ENCODE measurements at places on chromosomes 1 and 21. TPM values are rescaled to one million over a fixed set of nuclear protein-coding genes. Genes with fewer than 3 reads are reported as not detected.

The CR1L gene
- 0.78 TPM for polyA plus RNA-seq

The FMOD gene
- polyA plus RNA-seq = 48.2 TPM

The GPA33 gene
- 1.8 TPM for polyA plus RNA-seq

DNA sequence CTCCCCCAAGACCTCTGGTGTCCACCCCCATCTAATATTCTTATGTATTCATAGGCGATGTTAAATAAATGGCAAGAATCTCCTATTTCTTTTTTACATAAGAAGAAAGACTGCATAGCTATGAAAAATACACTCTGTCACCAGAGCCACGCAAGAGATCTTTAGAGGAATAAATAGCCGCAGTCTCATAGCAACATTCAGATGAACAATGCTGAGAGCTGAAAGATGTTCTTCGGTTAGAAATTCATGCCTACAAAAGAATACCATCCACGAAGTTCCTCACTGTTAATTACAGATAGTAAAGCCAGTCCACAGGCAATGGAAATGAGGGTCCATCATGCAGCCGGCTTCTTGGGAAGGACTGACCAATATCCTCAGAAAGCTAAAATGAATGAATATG is 76.0 kb upstream of the SOD1 start:
- no peak for DNase-seq

- no peak for DNase-seq
These were observed 28.4 kb downstream of the SDC3 start for GRCh38 chr1:30879940-30880677.

DNA sequence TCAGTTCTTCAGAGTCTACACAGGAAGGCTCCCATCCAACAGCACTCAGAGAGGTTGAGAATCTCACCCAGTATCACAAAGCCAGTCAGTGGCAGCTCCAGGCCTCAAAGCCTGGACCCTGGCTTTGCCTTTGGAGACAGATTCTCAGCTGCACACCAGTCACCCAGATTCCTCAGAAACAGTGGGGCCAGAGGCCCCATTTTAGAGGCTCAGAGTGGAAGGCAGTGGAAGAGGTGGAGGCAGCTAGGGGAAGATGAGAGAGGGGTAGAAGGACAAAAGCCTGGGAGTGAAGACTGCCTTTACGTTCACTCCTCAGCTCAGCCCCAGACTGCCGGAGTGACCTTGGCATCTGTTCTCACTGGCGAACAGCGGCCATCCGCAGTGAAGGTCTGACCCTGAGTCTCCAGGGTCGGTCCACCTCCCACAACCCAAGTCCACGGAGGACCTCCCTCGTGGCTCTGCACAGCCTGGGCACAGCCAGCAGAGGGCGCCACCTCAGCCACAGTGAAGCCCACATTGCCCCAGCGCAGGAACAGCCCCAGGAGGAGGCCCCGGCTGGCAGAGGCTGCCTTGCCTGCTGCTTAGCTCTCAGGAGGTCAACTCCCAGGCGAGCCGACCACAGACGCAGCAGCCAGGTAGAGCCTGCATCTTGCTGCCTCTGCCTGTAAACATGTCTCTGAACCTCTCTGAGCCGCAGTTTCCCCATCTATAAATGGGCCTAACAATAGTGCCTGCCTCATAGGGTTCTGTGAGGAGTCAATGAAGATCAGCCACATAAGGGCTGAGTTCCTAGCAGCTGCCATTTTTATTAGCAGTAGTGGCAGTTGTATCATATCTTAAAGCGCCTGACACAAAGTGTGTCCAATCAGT is 5.9 kb upstream of the FNDC5 start:
- DNase-seq = no peak

DNA sequence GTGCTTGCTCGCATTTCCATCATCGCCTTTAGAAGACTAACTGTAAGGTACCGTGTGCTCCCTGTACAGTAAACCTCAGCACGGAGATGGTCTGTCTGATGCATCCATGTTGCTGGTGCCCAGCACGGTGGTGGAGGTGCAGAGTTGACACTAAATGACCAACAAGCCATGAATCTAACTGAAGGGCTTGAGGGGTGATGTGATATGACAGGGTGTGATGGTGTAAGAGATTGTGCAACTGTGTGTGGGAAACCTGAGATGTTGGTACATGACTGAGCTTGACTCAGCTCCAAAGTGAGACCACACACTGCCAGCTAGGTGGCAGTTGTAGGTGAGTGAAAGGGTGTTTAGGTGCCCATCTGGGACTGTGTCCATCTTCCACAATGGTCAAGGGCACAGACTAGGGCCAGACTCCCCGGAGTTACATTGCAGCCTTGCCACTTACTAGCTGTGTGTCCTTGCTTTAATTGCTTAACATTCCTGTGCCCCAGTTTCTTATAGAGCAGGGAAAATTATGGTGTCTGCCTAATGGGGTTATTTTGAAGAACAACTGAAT is 21.4 kb downstream of the SLC2A1 start:
- DNase-seq = no peak

DNA sequence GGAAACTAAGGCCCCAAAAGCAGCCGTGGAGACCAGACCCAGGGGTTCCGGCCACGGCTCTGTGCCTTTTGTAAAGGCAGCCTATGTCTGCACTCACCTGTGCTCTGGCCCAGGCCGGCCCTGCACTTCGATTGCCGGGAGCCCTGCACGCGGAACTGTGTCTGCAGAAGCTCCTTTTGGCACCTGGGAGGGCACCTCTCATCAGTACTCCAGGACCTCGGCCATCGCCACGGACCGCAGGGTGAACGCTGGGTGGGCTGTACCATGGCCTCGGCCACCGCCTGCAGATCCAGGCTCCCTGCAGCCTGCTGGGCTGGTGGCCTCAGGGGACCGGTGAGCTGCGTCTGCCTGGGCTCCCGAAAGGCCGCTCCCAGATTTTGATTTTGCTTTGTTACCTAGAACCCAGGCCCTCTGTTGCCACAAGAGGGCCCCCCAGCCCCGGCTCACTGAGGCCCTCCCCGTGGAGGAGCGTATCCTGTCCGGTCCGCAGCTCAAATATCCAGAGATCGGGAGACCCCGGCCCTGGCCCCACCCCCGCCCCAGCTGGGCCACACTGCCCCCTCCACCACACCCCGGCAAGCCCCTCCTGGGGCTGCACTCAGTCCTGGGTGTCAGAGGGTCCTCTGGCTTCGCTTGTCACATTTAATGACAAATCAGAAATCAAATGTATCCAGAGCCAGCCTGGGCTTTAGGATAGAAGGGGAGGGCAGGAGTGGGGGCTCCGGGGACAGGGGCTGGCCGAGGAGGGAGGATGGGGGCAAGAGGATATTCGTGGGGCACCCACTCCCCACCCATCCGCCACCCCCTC is 60.2 kb upstream of the PDE9A start:
- peak; percentile 69 for DNase-seq

Measured in renal pelvis (tissue), 12 donors.